ENCODE measurements at places on chromosomes 2 and 18.

DNA sequence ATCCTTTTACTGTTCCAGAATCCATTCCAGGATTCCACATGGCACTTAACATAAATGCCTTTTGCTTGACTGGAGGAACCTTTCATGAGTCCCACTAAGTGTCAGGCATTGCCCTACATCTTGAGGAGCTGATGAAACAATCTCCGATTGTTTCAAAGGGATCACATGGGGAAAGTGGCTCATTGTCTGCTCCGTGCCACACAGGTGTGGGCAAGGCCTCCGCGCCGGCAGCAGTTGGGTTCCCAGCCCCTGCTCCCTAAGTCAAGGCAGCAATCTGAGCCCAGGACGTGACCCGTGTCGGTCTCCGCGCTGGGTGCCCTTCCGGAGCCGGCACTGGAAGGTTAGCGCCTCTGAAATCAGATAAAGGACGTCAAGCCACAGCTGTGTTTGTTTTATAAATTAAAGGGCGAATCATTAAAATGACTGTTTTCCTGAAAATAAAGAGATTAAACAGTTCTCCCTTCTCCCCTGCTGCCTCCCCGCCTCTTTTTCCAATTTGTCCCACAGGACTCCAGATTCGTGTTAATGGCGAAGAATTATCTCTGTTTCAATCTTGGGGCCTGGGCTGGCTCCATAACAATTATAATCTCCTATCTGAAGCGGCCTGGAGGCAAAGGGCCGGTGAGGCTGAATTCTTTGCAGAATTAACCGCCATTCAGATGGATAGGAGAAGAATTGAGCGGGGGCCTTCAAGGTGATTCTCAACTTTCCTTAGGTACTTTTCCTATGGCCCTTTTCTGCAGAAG is 84.3 kb upstream of the FZD7 start:
- no peak for DNase-seq

- DNase-seq = no peak
These were observed 158.4 kb downstream of the RNF152 start for GRCh38 chr18:61734396-61734795.

- no peak for DNase-seq
These were observed 370.3 kb downstream of the MEIS1 start for GRCh38 chr2:66805016-66805865.

GRCh38 chr2:61928826-61929461 is 23.5 kb downstream of the COMMD1 start:
- no peak for DNase-seq

- no peak for DNase-seq
These were observed 112.9 kb downstream of the THADA start for GRCh38 chr2:43482961-43483360.

DNA sequence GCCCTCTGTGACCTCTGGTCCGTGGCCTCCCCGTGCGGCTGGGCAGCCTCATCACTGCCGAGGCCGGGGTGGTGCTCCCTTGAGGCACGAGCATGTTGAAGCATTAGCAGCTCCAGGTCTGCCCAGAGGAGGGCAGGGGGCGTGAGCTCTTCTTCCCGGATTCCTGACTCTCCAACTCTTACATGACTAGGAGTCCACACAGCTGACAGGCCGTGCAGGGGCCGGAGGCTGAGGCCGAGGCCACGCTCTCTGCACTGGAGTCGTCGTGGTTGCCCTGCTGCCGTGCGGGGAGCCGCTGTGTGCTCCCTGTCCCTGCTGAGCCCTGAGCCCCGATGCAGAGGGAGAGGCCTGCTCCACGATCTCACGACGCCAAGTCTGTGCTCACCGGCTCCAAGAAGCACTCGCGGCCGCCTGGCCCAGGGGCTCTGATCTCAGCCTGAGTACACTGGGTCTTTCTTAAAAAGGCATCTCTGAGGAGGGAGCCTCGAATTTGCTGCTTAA is 19.4 kb upstream of the KCNG2 start:
- DNase-seq = no peak

GRCh38 chr18:62898359-62898758 is 183.0 kb downstream of the PHLPP1 start:
- no peak for DNase-seq

GRCh38 chr18:25832001-25832604 is 258.3 kb downstream of the SS18 start:
- DNase-seq = no peak

GRCh38 chr2:180733330-180733729 is 247.1 kb upstream of the UBE2E3 start:
- DNase-seq = no peak

GRCh38 chr2:49914281-49914680 is 760.0 kb upstream of the FSHR start:
- DNase-seq = no peak

DNA sequence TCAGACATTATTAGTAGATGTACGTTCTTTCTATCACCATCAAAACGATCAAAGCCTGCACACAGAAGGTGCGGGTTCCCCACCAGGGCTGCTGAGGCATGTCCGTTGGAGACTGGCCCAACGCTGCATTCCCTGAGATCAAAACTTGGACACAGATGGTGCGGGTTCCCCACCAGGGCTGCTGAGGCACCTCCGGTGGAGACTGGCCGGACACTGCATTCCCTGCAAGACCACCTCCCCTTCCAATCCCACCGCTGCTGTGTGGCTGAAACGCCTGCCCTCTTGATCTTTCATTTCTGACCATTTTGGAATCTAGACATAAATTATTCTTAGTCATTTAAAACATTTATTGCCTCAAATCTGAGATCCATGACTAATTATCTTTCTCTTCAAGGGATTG is 254.2 kb upstream of the SALL3 start:
- DNase-seq = no peak

- no peak for DNase-seq
These were observed 149.1 kb downstream of the ZNF516 start for GRCh38 chr18:76345901-76346300.

DNA sequence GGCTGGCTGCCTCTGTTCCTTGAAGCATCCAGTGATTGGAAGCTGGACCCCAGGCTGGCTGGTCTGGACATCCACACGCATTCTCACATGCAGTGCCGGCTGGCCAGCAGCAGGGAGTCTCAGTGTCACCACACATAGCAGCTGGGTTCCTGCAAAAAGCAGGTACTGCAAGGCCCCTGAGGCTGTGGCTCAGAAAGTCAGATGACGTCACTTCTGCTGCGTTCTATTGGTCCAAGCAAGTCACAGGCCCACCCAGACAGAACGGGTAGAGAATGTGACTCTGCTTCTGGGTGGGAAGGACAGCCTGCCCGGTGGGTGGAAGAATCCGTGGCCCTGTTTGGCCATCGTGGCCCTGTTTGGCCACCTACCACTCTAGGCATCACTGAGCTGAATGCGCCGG is 51.3 kb upstream of the SPP2 start:
- no peak for DNase-seq

DNA sequence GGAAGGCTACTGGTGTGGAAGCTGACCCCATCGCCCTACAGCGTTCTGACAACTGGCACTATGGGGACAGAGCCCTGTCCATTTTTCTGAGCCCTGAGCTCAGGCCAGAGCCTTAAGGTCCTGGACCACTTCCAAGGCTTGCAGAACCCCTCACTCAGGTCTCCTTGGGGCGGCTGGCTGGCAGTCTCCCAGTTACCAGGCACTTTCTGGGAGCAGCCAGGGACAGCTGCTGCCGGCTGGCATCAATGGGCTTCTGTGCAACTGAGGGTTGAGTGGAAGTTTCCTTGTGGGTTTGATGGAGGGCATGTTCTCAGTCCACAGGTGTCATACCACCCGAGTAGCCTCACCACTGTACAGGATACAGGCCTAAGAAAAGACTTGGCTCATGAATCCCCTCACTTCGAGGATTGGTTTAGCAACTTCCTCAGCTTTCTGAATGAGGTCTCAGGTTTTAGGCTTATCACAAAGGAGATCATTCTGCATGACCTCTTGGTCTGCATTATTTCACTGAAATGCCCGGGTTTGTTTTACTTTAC is 27.4 kb upstream of the WIPF1 start:
- no peak for DNase-seq
